Omental fat pad (tissue), 4 donors: ENCODE measurements at places on chromosomes 12 and 14.

- no peak for DNase-seq
Observed at GRCh38 chr12:57234571-57235016, 5.1 kb downstream of the SHMT2 start.

DNA sequence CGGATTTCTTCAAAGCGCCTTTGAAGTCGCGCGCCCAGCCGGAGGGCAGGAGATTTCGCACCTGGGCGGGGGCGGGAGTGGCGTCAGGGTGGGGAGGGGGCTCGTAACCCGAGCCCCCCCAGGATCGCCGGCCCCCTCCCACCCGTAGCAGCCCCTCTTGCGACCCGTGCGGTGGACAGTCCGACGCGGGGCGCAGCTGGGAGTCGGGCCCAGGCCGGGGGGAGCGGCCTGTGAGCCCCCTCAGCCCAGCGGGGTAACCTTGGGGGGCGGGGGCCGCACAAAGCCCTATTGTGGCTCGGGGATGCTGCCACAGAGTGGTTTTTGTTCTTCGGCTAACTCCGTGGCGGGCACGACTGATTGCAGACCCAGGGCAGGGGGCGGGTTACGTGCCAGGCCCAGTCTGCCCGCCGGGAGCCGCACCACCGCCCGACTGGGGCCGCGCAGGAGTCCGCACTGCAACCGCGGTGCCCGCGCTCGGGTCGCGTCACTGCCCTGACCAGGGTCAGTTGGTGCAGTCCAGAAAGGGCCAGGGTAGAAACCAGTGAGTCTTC, 4.2 kb upstream of the AAAS start:
- no peak for DNase-seq

DNA sequence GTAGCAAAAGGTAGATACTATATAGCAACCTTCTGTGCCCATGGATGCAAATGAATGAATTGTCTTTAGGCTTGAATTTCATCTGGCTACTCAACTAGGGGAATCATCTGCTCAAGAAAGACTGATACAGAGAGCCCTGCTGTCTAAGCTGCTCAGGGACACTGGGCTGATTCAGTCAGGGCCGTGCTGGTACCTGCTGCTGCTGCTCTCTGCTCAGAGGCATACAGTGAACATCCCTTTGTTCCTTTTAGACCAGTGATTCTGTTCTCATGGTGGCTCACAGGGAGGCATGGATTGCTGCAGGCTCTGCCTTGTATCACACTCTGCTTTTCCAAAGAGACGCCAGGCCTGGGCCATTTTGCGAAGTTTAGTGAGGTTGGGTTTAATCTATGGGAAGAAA, 14.1 kb downstream of the EIF2B2 start:
- no peak for DNase-seq

GRCh38 chr14:65465584-65465983, 53.1 kb downstream of the FUT8 start:
- no peak for DNase-seq

DNA sequence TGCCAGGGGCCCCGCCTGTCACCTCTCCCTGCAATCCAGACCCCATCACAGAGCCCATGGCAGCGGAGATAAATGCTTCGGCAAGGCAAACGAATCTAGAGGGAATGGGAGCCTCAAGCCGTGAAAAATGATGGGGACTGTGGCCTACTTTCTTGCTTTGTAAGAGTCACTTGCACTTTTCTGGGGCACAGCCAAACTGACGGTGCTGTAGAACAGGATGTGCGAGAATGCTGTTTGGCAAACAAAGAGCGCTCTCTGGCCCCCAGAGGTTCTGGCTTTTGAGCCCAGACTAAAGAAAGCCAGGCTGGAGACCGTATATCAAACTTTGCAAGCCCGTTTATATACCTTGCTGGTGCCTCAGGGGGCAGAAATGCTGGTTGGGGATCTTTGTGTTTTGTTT, 108.7 kb downstream of the CACNA1C start:
- no peak for DNase-seq

GRCh38 chr14:75886636-75887348, 95.0 kb downstream of the TGFB3 start:
- no peak for DNase-seq

DNA sequence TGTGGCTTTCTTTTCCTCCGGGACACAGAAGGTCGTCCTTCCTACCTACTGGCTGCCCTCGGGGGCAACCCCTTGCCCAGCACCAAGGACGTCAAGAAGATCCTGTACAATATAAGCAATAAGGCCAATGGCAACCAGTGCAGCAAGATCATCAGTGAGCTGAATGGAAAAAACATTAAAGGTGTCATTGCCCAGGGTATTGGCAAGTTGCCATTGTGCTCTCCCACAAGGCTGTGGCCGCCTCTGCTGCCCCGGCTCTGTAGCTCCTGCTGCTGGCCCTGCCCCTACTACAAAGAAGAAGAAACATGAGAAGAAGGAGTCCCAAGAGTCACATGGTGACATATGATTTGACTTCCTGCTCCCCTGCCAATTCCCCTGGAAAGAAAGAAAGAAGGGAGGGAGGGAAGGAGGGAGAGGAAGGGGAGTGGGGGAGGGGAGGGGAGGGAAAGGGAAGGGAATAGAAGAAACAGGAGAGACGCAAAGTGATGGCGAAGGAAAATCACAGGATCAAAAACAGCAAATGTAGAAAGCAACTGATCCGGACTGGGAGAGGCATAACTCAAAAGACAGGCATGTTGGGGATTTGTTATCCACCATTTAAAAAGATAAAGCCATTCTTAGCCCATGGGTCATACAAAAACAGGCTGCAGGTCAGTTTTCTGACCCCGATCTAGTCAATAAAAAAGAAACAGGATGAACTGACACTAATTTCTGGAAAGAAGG, 61.3 kb upstream of the RESF1 start:
- no peak for DNase-seq

DNA sequence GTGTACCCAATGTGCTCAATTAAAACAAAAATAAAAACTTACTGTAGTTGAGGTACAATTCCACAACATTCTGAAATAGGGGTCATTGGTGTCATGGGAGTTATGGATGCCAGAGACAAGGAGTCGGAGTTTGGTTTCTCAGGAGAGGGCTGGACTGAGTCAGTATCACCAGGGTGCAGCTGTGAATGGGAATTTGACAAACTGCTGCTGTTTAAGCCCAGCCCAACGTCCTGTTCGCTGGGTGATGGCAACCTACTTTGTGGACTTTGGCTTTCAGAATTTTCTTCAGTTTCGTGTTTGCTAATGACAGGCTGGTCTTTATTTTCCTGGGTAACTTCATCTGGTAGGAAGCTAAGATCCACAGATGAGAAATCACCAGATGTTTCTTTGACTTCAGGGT, 3.9 kb downstream of the TBPL2 start:
- DNase-seq, result no peak

DNA sequence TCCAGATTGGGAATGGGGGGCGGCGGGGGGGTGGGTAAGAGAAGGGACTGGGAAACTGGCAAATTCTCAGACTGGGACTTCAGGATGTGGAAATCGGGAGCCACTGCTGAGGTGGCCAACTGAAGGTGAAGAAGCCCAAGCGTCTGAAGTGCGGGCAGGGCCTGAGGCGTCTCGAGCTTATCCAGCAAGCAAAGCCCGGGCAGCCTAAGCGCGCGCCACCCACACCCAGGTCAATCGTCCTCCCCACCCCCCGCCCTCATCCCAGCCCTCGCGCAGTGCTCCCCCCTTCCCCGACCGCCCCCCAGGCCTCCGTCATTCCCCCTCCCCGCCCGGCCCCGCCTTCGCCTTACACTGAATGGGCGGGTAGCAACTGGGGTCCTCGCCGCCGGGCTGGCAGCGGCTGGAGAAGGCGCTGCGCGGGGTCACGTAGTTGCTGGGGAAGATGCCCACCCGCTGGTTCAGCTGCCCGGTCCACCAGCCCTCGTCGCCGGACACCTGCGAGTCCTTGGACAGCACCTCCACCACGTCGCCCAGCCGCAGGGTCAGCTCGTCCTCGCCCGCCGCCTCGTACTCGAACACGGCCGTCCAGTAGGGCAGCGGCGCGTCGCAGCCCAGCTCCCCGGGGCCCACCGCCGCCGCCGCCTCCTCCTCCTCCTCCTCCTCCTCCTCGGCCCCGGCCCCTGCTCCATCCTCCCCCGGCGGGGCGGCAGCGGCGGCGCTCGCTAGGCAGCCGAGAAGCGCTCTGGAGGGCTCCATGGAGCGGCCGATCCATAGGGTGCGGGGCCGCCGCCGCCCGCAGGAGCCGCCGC, 693 bp downstream of the MAP3K9 start:
- DNase-seq, result no peak

GRCh38 chr14:59356312-59356711, 108.9 kb downstream of the GPR135 start:
- no peak for DNase-seq

DNA sequence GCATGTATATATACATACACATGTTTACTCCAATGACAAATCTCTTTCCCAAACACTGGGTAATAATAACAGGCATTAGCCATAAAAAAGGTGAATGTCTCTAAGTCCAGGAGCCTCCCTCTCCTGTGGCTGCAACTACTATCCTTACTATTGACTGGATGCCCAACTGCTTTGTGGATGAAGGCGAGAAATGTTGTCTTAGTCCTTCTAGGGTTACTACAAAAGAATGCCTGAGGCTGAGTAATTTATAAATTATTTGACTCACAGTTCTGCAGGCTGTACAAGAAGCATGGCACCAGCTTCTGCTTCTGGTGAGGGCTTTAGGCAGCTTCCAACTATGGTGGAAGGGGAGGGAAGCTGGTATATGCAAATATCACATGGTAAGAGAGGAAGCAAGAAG, 366.0 kb upstream of the DDHD1 start:
- no peak for DNase-seq

DNA sequence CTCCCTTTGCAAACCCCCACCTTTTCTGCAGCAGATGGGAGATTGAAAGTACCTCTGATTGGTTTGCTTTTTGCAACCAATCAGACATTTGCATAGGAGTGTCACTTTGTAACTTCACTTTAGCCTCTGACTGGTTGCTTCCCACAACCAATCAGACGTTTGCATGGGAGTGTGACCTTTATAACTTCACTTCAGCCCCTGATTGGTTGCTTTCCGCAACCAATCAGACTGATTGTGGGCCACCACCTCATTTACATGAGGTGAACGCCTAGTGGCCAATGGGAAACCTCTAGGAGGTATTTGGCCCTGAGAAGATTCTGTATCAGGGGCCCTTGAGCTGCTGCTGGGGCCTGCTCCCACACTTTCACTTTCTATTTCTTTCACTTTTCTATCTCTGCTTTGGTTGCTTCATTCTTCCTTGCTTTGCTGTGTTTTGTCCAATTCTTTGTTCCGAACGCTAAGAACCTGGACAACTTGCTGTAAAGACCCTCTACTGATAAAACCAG, 106.0 kb upstream of the PRICKLE1 start:
- no peak for DNase-seq

- no peak for DNase-seq
Observed at GRCh38 chr12:130835011-130835410, 4.0 kb downstream of the STX2 start.

GRCh38 chr14:31926123-31926522, 151.0 kb upstream of the ARHGAP5 start:
- no peak for DNase-seq

DNA sequence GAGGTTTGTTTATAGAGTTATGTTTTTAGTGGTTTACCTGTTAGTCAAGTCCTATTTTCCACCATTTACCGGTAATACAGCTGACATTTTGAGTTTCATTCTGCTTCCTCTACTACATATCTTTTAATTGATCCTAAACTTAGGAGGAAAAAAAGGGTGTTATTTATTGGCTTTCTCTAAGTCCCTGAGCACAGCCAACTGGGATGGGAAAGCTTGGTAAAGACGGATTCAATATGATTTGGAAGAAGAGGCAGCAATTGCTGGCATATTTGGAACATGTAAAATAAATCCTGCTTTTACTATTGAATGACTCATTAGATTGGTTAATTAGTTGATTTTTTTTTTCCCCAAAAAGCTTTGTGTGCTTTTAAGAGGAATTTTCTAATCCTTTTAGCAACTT, 475.7 kb downstream of the PRKD1 start:
- DNase-seq, result no peak

DNA sequence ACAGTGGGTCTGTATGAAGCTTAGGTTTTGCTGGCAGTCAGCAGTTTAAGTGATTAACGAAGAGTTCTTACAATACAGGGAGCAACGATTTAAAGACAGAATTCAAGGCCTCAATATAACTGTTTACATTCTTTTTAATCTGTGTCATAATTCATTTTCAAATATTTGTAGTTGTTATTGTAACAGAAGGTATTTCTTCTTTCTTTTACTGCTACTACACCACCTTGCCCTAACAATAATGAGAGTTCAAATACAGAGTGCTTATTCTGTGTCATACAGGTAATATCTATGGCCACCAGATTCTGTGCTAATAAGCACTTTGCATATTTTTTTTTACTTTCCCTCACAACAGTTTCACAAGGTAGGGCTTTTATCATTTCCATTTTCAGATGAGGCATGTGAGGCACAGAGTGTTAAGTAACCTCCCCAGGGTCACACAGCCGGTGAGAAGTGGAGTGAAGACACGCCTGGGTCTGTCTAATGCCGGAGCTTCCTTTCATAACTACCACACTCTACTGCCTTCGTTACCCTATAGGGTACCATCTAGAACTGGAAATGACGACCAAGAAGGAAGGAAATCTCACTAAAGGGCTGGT, 81.9 kb downstream of the PELI2 start:
- no peak for DNase-seq

GRCh38 chr12:25811656-25812126, 146.8 kb upstream of the RASSF8 start:
- no peak for DNase-seq

DNA sequence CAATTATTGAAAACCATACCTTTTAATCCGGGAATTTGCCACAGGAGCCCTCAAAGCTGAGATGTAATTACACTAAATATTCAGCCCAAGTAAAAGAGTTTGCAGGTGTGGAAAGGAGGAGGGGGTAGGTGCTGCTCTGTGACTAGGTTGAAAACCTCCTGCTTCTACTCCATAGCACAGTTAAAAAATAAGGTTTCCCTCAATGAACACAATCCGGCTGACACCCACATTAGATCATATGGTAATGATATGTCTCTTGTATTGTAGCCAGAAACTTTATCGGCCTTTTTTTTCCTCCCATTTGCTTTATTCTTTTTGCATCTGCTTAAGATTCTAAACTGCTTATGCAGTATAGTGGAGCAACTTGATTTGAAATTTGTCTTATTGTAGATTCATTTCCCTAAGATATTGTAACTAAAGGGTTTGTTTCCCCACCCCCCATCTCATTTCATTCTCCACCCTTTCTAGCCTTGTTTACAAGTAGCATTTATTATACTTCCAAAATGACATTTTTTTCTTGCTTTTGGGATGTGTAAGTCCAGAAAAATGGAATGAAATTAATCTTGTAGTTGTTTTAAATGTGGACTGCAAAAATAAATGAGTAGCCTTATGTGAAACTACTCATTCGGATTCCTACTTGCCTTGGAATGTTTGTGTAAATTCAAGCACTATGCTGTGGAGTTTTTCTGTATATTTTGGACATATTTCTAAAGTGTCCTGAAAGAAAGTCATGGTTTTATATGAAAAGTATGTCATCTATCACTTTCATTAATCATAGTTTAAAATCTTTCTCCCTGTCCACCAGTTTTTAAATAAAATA, at the start of gene DCN:
DCN (minus strand) TSS at position 182 of the 820 bp plus-strand sequence. CDS start 4,265 bp downstream, outside the sequence.
- no peak for DNase-seq
